G401 (cell line): ENCODE measurements at places on chromosomes 1 and 21.

- no peak for DNase-seq
Observed at GRCh38 chr1:207073906-207074820, 14.5 kb upstream of the C4BPB start.

DNA sequence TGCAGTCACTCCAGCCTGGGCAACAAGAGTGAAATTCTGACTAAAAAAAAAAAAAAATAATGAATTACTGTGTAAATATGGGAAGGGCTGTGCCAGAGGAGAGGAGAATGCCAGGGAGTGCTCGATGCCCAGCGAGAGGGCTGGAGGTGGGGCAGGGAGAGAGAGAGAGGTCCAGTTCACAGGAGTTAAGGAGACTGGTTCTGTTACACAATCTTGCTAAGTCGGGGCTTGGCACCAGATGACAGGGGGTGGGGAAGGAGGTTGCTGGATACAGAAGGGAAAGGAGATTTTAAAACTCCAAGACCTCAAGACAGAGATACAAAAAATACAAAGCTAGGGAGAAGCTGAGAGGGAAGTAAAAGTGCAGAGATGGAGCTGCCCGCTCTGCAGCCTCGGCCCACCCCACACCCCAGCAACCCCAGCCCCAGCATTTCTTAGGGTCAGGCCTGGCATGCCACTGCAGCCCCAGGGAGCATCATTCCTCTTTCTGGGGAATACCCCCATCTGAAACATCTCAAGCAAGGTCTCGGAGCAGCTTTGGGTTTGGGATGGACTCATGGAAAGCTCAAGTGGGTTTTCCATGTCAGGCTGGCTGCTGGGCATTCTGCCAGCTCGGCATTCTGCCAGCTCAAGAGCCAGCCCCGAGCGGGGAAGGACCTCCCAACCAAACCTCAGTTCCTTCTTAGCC, 991 bp downstream of the SELENBP1 start:
- DNase-seq: peak; percentile 13

GRCh38 chr1:70685300-70686286, 274.5 kb downstream of the CTH start:
- peak; percentile 13 for DNase-seq

- no peak for DNase-seq
Observed at GRCh38 chr1:241411056-241411775, 54.2 kb upstream of the RGS7 start.

DNA sequence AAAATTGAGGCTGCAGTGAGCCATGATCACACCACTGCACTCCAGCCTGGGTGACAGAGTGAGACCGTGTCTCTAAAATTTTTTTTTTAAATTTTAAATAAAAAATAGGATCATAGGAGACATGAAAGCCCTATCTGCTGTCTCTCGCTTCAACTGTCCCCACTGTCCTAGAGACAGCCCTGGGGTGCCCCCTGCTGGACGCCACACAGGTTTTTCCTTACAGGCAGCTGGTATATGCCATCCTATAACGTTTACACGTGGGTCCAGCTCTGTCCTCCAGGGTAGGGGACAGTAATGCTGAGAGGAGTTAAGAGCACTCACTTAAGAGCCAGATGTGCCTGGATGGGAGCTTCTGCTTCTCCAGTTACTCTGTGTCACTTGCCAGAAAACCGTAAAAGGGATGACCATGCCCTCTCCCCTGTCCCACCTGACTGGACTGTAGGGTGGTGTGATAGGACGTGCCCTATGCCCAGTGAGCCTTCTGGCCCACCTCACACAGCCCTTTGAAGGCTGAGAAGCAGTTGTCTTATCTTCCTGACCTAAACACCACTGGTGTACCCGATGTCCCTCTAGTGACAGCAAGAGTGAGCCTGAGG, 8.5 kb downstream of the FBXO2 start:
- DNase-seq: peak; percentile 86

GRCh38 chr1:172321451-172321850, 99.0 kb upstream of the C1orf105 start:
- DNase-seq: peak; percentile 74

DNA sequence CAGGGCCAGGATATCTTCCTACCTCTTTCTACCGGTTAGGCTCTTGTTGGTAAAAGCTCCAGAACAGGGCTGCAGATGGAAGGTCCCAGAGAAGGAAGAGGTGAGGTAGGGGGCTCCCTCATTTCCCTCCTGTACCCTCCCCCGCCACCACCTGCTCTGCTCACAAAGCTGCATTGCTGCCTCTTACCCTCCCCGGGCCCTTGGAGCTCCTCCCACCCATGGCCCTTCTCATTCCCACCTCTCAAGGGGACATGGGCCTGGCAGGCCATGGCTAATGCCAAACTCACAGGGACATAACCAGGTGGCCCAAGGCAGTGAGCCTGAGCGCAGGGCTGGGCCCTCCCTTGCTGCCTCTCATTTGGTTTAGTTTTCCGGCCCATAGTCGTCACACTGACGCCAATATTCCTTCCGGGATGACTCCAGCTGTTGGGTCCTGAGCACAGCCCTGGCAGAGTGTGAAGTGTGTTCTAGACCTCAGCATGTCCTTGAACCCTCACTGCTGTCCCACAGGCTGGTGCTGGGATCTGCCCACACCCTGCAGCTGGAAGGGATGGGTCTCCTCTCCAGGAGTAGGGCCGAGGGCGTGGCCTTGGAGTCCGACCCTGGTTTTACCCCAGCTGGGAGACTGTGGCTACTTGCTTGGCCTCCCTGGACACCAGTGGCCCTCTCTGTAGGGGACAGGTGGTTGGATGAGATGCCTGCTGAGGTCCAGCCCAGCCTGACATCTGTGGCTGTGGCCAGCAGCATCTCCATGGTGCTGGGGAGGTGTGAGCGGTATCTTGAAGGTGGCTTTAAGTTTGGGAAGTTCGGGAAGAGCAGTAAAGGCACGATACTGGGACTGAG, 104.6 kb downstream of the ARHGEF10L start:
- DNase-seq: no peak

DNA sequence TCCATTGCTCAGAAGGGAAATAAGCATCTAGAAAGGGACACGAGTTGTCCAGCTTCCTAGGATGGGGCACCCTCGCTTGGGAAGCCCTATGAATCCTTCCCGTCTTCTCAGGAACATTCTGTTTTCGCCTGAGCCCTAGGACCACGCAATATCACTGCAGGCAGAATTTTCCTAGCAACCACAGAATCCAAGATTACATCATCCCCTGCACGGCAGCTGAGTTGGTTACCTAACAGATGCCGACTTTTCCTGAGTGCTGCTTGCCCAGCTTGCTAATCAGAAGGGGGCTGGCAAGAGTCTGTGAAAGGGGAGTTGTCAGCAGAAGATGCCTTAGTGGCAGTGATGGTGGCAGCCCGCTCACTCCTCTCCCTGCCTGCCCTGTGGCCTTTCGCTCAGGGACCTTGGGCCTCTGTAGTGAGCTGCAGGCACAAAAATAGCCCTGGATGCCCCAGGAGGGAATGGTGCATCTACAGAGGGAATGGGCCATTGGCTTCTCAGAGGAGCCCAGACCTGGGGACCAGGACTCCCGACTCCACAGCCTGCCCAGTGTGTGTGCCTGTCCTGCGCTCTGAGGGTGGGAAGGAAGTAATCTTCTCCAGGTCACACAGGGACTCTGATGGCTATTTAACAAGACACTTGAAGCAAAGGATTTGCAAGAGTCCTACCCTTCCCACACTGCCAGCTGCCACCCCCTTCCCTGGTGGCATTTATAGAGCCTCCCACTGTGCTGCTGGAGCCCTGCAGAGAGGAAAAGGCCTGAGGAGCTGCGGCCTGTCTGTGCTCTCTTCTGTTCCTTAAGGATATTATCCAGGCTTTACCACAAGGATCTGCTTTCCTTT, 28.9 kb upstream of the CLSTN1 start:
- peak; percentile 97 for DNase-seq
